ENCODE measurements at places on chromosomes 7 and 10.
A peak's percentile ranks its signal among the peaks of the same experiment; 100 is the strongest.

DNA sequence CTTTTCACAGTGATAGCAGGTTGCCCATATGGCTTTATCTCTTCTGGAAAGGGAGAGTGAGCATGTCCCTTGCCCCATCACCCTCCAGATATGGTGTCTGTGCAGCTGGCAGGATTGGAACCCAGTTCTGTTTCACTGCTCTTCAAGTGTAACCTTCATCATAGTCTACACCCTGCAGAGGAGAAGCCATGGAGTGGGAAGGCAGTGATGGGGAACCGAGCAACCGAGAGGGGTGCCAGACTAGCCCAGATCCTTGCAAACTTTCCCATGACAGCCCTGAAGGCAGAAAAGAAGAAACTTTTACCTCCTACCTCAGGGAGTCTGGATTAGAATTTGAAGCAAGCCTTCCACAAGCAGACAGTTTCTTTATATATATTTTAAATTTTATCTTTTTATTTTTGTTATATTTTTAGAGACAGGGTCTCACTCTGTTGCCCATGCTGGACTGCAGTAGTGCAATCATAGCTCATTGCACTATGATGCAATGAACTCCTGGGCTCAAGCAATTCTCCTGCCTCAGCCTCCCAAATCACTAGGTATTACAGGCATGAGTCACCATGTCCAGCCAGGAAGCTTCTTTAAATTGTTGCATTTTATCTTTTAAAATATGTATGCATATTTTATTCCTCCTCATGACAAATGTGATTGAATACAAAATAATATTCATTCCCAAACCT, 133.3 kb downstream of the KCNMA1 start:
- DNase-seq: no peak

GRCh38 chr10:42973411-42973810, 103.5 kb upstream of the RET start:
- no peak for DNase-seq

DNA sequence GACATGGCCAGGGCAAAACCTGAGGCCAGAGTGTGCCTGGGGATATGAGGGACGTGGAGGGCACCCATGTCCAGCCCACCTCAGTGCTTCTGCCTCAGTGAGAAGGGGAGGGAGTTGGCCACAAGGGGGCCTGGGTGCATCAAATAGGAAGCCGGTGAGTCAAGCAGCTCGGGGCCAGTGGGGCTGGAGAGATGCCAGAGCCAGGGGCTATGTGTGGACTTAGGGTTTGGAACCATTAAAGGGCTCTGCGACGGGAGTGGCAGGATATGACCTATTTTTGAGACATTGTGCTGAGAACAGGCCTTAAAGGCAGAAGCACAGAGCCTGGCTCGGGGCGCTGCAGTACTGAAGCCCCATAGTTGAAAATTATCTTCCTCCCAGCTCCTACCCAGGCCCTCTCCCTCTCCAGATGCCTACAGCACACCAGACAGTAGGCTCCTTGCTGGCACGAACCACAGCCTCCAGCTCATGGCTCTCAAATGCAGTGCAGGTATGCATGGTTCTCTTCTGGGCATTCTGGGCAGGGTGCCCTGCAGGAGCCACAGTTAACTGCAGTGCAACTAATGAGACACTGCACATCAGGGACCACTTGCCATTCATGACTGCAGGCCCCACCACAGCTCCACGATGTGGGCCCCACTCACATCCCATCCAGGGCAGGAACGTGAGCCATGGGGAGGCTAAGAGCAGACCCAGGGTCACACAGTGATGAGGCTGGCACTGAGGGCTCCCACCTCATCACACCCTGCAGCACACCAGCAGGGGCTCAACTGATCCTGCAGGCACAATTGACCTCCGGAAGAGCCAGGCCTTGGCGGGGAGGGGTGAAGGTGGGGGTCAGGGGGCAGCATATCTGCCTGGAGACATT, 7.2 kb upstream of the PGAM2 start:
- DNase-seq: peak; percentile 50

GRCh38 chr10:70964245-70964644, 75.9 kb upstream of the PCBD1 start:
- DNase-seq: no peak

Data from stimulated activated CD4-positive, alpha-beta T cell treated with anti-CD3 and anti-CD28 coated beads, Interleukin-4, amount 100 ng/mL, for 1 hour (primary cell).